ENCODE measurements at places on chromosomes 6 and 20.

GRCh38 chr6:10719296-10719963 is 3.4 kb upstream of the TMEM14C start:
- no peak for DNase-seq

- no peak for DNase-seq
Measured at GRCh38 chr20:24954151-24954550, 5.1 kb downstream of the CST7 start.

- DNase-seq: no peak
Measured at GRCh38 chr20:2799688-2800520, 523 bp downstream of the CPXM1 start.

- no peak for DNase-seq
Measured at GRCh38 chr6:55868771-55869479, 6.5 kb downstream of the BMP5 start.

DNA sequence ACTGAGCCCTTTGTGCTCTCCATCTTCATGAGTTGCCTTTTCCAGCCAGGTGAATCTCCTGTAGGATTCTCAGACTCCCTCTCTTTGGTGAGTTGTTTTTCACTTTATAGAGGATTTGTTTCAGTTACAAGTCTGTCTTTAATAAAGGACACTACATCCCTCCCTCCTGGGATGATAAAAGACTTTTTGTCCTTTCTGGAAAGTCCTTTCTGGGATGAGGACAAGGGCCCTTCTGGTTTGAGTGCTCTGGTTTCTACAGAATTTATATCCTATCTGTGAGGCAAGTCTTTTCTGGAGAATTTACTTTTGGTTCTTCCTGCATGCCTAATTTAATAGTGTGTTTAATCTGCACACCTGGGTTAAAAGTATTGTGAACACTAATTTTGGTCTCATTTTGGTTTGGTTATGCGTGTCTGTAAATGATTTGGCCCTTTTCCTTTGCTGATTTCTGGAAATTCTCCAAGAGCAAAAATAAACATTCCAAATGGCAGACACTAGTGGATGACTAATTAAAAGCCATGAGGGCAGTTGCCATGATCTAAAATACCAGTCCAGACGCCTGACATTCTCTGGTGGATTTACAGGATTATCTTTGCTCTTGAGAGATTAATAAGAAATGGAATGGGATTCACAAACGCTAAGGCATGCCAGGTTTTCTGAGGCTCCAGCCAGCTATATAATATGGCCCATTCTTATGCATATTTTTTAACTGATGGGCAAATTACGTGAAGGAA is 44.8 kb downstream of the TCP11 start:
- peak; percentile 82 for DNase-seq

- peak; percentile 18 for DNase-seq
Measured at GRCh38 chr6:102488729-102489128, 1095.2 kb downstream of the GRIK2 start.

DNA sequence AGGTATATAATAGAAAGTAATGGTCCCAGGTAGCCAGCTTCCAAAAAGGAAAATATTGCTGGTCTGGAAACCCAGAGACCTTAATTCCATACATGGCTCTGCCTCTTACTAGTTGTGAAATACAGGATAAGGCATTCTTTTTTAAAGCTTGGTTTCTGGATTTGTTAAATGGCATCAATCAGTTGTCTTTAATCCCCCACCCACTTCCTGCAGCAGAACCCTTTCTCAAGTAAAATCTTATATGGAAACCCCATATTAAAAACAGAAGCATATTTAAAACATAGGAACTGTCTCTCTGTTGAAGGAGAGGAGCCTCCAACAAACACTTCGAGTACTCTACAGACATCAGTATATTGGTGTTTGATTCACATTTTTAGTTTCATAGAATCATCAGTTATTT is 6.2 kb upstream of the LCA5 start:
- no peak for DNase-seq

GRCh38 chr6:44267252-44267651 is 1.9 kb upstream of the NFKBIE start:
- no peak for DNase-seq

GRCh38 chr20:24422091-24422760 is 47.2 kb upstream of the SYNDIG1 start:
- no peak for DNase-seq

- no peak for DNase-seq
Measured at GRCh38 chr6:137362878-137363804, 131.1 kb downstream of the OLIG3 start.

DNA sequence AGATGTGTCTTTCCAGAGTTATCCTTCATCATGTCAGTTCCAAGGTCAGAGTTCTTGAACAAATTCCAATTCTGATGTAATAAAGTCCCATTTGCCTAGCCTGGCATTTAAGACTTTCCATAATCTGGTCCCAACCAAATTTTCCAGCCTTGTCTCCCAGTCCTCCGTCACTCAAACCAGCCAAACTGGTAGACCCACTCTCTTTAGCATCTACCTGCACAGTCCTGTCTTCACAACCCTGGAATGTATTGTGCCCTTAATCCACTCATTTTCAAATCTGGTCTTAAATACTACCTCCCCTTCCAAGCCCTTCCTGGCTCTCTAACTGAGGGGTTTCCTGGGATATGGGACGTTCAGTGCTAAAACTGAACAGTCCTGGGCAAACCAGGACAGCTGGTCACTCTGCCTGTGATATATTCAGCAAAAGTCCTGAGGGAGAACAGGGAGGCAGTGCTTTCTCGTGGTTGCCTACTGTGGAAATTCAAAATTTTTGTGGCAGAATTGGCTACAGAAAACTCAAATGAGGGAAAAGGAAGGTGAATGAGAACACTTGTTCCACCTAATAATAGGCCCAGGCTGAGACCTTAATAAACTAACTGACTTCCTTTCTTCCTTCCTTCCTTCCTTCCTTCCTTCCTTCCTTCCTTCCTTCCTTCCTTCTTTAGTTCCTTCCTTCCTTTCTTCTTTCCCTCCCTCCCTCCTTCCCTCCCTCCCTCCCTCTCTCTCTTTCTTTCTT is 10.8 kb upstream of the AKAP7 start:
- DNase-seq: no peak

DNA sequence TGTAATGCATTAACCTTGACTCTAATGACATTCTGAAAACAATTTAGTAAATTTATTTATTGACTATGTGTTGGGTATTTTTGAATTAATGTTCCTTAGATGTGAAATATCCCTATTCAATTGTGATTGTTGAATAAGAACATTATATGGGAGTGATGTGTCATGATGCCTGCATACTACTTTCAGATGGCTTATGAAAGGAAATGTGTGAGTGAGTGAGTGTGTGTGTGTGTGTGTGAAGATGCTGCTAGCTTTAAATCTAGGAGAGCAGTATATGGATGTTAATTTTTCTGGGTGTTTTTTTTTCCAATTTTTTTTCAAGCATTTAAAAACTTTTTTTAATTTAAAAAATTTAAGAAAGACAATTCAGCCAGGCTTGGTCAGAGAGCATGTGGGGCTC is 32.5 kb upstream of the NT5E start:
- no peak for DNase-seq

GRCh38 chr6:164337024-164337924 is 922.8 kb downstream of the QKI start:
- no peak for DNase-seq

- DNase-seq: no peak
Measured at GRCh38 chr6:157258878-157259277, 64.4 kb downstream of the TMEM242 start.

DNA sequence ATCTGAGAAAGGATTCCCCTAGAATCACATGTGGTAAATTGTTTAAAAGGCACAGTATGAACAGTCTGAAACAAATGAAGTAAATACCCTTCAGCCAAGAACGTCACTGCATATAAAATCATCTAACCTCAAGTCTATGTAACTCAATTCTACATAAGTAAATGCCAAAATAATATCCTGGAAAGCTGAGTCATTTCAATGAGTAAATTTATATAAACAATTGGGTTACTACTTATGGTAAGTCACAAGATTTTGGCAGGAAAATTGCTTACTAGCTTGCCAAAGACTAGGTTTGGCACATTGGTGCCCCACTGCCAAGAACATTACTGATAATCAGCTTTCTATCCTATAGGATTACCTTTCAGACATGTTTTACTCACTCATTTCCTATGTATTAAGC is 8.4 kb downstream of the GMDS start:
- peak; percentile 62 for DNase-seq

DNA sequence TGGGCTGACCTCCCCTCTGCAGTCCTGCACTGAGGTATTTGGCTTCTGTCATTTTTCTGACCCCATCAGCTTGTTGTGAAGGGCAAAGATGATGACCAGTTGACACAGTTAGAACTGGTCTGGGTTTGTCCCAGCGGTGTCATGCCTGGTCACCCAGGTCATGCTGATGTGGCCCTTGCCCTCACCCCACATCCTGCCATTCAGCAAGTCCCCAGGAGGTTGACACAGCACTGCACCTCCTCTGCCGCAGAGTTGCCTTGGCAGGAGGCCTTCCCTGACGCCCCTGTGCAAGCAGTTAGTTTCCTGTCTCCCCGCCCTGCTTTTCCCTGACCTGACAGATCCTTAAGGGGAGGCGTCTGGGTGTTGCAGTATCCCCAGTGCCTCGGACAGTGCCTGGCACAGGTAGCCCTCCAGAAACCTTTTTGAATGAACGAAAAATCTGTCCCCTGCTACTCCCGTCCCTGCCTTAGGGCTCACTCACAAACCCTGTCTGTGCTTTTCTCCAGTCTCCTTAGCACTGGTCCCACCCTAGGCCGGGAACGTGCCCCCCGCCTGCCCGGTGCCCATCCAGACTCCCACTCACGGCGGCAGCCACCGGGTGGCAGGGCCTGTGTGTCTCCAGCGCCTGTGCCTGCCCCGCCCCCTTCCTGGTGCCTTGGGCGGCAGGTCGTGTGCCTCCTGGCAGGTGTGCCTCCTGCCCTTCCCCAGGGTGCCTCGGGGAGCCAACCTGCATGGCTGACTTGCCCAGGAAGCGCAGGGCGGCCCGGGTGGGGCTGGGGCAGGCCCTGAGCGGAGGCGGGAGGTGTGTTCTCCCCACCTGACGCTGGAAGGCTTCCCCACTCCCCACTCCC is 146.3 kb upstream of the RNF24 start:
- DNase-seq: no peak

DNA sequence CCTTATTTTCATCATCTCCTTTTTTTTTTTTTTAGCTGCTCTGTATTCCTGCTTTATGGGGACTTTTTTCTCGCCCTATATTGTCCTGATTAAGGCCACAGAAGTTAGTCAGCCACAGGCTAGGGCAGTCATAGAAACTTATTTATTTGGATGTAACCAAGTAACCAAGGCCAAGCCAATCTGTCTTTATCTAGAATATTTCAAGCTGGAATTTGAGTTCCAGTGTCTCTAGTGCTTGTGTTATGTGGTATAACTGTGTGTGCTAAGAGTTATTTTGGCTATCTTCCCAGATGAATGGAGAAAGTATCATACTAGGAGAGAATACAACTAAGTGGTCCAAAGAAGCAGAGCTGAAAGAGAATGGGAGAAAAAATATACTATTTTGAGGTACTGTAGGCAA is 751.5 kb downstream of the CBLN4 start:
- DNase-seq: no peak

DNA sequence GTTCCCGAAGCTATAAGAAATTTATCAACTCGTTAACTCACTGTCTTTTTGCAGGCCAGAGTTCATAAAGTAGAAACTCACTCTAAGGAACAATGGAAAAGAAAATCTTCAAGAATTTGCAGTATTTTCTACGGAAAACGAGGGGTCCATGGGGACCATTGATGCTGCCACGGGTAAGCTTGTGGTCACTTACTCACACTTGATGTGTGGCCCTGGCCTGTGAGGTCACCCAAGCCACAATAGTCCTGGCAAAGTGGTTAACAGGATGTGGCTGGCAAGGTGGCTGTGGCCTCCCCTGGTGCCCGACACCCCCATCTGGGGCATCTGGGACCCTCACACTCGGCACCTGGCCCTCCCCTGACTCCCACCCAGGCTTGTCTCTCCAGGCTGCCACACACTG is 123.4 kb downstream of the C6orf118 start:
- DNase-seq: no peak

DNA sequence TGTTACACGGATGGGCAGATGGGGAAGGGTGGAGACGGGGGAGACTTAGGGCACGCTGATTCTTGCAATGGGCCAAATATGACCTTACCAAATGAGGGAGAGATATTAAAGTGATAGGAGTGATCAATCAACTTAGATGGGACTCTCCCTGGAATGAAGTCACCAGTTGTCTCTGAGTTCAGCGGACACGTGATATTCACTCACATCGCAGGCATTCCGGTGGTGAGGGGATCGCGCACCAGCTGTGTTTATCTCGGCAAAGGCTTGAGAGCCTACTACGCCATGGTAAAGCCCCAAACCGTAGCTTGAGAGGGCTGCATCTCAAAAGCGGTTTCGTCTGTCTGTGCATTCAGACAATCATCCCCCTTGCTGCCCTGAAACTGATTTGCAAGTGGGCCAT is 5.5 kb downstream of the BMP7 start:
- DNase-seq: no peak

GRCh38 chr6:146785001-146785585 is 186.3 kb downstream of the ADGB start:
- no peak for DNase-seq

- DNase-seq: no peak
Measured at GRCh38 chr6:36020154-36020553, 4.3 kb downstream of the SLC26A8 start.

DNA sequence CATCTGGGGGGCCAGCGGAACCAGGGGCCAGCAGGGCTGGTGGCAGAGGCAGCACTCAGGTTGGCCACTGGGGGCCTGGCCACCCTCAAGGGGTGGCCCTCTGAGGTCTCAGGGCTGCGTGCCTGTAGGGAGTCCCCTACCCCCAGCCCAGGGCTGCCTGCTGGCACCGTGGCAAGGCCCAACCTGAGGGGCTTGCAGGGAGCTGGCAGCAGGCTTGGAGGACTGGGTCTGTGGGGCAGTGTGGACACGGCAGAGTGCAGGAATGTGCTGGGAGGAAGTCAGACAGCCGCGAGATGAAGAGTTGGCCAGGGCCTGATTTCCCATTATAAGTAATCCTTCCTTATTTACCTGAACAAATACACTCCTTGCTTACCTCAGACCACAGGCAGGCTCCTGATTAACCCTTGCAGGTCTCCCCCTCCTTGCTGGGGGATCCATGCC is at the start of gene SPDEF:
Gene SPDEF, minus strand, starts transcription at position 299 of the 441 bp plus-strand sequence. CDS start 11,874 bp downstream, outside the sequence.
- no peak for DNase-seq

GRCh38 chr20:63626424-63627128 is at the start of gene GMEB2:
TSS of gene GMEB2 (minus strand) at chr20:63627101. CDS start at chr20:63619397, 7,704 bp downstream.
- DNase-seq: no peak

DNA sequence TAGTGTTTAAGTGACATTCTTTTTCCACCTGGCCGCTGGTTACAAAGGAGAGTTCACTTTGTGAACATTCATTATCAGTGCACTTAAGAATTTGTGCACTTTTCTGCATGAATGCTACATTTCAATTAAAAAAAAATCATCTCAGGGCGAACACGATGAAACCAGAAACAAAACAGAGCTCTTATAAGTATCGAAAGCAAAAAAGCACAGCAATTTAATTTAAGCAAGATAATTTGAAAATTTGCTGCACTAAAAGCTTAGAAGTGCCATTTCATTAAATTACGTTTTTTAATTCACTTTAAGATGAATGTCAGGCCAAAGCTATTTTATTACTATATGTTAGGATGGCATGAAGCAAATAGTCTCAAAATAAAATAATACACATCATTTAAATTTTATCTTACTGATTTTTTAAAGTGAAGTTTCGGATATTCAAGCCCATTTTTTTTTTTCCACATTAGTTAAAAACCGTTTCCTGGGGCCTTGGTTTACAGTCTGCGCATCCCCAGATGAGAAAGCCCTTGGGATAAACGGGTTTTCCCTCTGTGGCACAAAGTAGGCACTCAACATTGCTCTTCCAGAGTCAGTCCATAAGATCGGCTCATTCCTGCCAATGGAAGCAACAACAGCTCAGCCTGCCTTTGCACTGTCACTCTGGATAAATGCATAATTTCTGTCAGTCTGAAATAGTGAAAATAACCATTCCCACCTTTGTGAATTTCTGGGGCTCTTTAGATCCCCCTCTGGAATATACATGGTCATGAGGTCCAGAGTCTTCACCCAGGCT is 80.1 kb downstream of the FYN start:
- no peak for DNase-seq

All from fibroblast of skin of left quadriceps (primary cell).